Dermis microvascular lymphatic vessel endothelial cell (primary cell): ENCODE measurements at places on chromosomes 3 and 15. TPM values are rescaled to one million over a fixed set of nuclear protein-coding genes. Genes with fewer than 3 reads are reported as not detected.

GRCh38 chr3:128598884-128599664, 51.5 kb downstream of the RPN1 start:
- DNase-seq = no peak

Gene KY
- total RNA-seq = not detected in 2 replicates

GRCh38 chr3:156687023-156687422, 12.6 kb downstream of the TIPARP start:
- no peak for DNase-seq

DNA sequence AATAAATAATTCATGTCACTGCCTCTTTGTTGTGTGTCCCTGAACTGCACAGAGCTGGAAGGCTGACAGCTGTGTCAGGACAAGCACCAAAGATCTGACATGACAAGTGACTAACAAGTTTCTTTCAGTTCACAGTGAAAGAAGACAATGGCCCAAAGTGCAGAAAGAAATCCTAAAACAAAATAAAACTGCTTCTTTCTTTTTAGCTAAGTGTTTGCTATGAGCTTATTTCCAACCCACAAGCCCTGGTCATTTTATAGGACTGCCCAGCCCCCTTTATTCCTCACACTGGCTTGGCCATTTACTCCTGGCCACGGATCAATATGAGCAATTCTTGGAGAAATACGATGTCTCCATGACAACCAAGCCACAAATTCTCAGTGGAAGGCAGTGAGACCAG, 238.5 kb downstream of the WDR72 start:
- DNase-seq = no peak

DNA sequence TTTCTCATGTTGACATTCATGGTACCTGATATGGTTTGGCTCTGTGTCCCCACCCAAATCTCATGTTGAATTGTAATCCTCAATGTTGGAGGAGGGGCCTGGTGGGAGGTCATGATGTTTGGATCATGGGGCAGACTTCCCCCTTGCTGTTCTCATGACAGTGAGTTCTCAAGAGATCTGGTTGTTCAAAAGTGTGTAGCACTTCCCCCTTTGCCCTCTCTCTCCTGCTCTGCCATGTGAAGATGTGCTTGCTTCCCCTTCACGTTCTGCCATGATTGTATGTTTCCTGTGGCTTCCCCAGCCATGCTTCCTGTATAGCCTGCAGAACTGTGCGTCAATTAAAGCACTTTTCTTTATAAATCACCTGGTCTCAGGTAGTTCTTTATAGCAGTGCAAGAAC, 3.3 kb upstream of the UBL7 start:
- DNase-seq = no peak

Gene ZPLD1
- not detected in 2 replicates for total RNA-seq

Gene ATP13A4
- 0.13 TPM in 1 of 2 replicates, not detected in the other for total RNA-seq

DNA sequence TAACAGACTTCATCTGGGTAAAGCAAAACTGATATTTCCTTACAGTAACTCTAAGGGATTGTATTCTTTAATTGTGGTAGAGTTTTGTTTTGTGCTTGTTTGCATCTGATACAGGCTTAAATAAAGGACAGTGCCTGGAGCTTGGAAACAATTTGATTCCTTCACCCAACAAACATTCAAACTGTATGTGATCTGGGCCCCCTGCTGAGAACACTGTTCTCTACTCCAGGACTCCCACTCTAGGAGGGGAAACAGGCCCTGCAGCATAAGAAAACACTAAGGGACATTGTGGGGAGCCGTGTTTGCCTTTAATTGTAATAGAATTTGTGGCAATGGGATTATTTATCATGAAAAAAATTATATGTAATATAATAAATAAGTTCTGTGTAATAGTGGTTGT, 56.9 kb downstream of the CTDSPL start:
- DNase-seq = no peak

Gene SNTN
- total RNA-seq = not detected in 2 replicates

DNA sequence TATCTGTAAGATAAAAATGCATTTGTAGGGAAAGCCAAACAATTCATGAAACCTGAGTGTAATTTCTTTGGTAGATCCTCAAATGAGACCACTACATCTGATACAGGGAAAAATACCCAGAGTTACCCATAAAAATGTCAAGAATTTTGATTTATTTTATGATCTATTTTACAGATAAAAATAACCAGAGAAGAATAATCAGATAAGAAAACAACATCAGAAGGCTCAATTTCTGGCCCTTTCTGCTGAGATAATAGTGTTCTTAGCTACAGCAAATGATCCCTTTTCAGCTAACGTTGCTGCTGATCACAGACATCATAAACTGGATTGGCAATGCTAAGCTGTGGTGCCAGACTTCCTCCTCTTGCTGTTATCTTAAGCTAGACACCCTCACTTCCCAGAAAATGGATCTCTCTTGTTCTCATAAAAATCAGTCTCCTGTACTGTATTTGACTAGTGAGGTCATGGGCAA, 21.3 kb upstream of the TMEM108 start:
- no peak for DNase-seq

Gene SIN3A
- 23.1 and 29.6 TPM in 2 replicates for total RNA-seq

- DNase-seq = no peak
Observed at GRCh38 chr3:72318504-72319193, 529.6 kb downstream of the SHQ1 start.

DNA sequence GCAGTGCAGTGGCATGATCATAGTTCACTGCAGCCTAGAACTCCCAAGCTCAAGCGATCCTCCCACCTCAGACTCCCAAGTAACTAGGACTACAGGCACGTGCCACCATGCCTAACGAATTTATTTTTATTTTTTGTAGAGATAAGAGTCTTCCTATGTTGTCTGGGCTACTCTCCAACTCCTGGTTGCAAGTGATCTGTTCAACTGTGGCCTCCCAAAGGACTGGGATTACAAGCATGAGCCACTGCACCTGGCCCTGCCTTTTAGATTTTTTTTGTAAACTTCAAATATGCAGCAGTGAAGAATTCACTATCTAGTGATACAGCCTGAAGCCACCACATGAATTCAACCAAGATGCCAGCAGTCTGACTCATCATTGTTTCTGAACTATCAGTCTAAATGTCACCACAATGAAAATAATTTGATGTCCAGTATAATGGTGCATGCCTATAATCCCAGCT, 32.7 kb downstream of the UBXN7 start:
- peak; percentile 29 for DNase-seq

Gene WDR73
- 16.2 and 17.5 TPM in 2 replicates for total RNA-seq

Gene PIK3CA
- total RNA-seq = 20.8 and 31.4 TPM in 2 replicates

DNA sequence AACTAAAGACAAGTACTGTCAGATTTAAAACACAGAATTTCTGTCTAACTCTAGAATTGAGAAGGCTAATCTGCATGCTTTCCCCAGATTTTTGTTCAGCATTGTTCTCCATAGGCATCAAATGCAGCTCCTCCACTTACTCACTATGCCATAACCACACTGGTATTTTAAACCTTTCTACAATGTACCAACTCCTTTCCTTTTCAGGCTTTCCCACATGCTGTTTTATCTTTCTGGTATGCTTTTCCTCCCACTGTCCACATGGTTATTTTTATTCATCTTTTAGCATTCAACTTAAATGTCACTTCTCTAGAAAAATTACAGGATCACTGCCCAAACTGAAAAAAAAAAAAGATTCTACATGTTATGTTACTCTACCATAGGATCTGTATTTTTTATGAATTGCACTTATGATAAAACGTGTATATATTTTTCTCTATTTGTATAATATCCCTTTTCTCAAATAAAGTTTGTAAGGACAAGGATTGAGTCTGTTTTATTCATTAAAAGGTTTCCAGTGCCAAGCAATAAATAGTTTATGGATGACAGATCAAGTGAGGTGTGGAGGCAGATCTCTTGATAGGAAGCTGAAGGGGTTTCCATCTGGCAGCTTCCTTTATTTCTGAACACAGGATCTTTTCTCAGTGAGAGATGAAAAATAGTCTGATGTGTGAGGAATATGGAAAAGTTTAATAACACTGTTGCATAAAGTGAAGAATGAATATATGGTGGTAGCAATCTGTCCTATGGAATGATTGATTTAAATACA, 1064.5 kb downstream of the ZPLD1 start:
- DNase-seq = no peak

DNA sequence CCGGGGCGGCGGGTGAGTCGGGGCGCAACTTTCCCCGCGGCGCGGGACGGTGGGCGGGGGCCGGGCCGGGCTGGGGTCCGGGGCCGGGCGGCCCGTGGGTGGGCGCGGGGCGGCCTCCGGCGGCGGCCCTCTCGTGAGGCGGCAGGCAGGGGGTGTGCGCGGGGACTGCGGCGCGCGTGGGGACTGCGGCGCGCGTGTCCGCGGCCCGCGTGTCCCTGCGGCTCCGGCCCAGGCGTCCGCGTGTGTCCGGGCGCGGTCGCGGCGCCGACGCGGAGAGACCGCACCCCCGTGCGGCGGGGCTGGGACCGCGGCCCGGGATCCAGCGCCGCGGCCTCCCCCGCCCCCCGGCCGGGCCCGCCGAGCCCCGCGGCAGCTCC, 349 bp downstream of the PLXNA1 start:
- DNase-seq = peak; percentile 17

GRCh38 chr3:172094621-172095557, 55.5 kb downstream of the FNDC3B start:
- no peak for DNase-seq

- DNase-seq = no peak
Observed at GRCh38 chr3:106431721-106432120, 562.9 kb upstream of the CBLB start.

- no peak for DNase-seq
Observed at GRCh38 chr3:139129892-139130291, 85.2 kb upstream of the PRR23C start.

- DNase-seq = no peak
Observed at GRCh38 chr15:58229297-58229768, 91.2 kb downstream of the AQP9 start.

Gene APOD
- 12.9 and 14.5 TPM in 2 replicates for total RNA-seq

Gene NME9
- total RNA-seq = 0.13 TPM in 1 of 2 replicates, not detected in the other
